ENCODE measurements at places on chromosomes 3 and 15.
A peak's percentile ranks its signal among the peaks of the same experiment; 100 is the strongest.

- DNase-seq = no peak
These were observed 134.4 kb downstream of the TMCO5A start for GRCh38 chr15:38068626-38069391.

DNA sequence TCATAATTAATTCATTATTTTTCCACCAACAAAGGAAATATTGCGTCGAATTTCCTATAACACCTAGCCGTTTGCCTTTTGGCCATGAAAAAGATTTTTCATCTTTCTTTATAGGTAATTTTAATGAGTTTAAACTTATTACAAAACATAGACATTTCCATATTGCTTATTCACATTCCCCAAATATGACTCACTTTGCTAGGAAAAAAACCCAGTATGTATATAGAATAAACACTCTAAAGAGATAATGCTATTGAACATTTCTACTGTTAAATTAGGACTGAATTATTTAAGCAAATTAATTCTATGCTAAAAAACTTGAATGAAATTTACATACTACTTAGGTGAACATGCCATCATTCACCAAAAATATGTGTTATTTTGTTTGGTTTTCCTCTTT, 16.2 kb downstream of the ZPLD1 start:
- DNase-seq = no peak

DNA sequence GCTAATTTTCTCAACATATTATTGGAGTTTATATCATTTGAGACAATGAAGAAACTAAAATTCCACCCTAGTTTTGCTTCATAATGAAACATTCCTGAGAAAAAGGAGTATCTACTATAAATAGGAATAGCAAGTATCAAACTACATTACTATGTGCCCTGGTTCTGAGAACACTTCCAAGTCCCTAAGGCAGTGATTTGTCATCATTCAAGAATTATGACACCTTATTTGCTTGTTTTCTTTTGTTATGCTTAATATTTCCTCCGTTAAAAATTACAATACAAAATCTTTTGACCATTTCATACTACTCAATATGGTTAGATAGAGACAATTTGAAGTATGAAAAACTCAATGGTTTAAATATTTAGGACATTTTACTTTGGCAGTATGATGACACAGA, 707.8 kb upstream of the GOLIM4 start:
- DNase-seq = no peak

DNA sequence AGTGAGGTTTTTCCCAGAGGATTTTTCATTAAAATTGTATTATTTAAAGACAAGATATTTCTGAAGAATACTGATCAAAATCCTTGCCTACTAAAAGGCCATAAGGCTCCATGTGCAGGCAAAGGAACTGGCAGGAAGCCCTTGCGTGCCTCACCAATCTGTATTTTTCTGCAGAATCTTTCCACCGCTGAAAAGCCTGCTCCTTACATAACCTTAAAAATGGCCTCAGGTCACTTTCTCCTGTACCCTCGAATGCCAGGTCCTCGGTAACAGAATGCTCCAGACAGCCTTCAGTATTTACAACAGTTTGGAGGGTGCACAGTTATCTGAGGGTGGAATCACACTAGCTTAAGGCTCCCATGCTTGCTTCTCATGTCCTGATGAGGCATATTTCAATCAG, 3.2 kb downstream of the MORC1 start:
- DNase-seq = no peak

- peak; percentile 68 for DNase-seq
These were observed 17.2 kb upstream of the ANKDD1A start for GRCh38 chr15:64894395-64895056.

DNA sequence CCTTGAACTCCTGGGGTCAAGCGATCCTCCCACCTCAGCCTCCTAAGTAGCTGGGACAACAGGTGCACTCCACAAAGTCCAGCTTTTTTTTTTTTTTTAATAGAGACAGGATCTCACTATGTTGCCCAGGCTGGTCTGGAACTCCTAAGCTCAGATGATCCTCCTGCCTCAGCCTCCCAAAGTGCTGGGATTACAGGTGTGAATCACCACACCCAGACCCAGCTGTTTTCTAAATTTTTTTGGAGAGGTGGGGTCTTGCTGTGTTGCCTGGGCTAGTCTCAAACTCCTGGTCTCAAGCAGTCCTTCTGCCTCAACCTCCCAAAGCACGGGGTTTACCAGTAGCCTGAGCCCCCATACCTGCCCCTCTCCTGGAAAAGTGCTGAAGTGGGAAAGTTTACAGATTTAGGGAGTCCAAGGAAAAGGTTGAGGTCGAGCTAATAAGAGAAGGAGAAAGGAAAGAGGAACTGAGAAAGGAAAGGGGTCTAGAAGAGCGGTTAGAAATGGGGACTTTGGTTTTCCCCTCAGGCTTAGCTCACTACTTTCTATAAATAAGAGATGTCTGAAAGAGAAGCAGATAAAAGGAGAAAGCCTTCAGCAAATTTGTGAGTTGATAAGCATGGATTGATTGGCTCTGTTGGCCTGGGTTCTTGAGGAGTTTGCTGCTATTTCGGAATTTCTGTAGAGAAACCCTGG, 23.6 kb downstream of the UBE2E1 start:
- no peak for DNase-seq

DNA sequence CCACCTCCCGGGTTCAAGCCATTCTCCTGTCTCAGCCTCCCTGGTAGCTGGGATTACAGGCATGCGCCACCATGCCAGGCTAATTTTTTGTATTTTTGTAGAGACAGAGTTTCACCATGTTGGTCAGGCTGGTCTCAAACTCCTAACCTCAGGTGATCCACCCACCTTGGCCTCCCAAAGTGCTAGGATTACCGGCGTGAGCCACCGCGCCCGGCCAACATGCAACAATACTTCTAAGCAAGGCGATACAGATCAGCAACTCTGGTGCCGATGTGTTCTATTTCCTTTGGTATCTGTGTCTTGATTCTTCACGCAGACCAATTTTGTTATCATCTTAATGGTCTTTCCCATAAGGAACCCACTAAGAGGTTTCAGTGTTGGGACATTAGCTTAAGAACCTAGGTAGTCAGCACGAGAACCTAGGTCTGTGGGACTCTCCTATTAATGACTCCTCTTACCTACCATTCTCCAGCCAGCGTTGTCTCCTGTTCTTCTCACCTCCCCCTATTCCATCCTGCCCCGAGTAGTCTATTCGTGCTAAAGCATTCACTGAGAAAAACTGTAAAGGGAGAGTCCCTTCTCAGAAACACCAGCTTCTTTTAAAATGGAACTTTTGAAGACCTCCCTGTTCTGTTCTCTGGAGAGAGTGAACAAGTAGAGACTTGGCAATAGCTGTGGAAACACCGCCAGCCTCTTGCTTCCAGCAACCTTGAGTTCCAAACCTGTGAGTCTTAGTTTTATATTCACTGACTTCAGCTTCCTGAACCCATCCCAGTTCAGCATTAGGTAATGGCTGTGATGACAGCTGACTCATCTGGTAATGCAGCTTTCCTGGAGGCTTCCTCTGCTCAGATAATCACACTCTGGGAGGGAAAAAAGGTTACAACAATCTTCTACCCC, 61.2 kb downstream of the TSC22D2 start:
- DNase-seq = no peak

- no peak for DNase-seq
These were observed 14.5 kb downstream of the RTP3 start for GRCh38 chr3:46512191-46512749.

DNA sequence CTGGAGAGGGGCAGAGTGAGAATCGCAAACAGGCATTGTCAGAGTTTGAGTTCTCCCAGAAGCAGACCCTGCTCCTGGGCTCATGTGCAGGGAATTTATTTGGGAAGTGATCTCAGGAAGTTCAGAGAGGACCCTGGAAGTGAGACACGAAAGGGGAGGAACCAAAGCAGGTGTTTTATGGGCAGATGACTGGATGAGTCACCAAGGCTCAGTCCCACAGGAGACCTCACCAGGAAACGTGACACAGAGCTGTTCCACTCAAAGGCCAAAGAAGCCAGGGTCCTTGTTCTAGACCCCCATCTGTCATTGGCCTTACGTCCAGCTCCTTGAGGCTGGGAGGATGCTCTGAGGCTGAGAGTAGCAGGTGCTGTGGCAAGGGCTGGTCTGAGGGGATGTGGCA, 43.4 kb upstream of the SEC22A start:
- DNase-seq = no peak

DNA sequence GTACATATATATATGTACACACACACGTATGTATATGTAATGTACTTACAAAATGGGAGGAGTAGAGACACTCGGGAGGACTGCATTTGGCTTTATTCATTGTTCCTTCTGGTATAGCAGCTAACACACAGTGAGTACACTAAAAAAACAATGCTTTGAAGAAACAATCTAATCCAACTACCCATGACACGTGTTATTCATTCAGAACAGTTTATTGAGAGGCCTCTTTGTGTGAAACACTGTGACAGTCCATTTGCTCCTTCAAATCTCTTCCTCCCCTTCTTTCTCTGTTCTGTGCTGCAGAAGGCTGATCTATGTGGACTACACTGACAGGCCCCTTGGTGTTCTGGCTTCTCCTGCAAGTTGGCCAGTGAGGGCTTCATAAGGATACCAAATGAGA, 1075.9 kb upstream of the CFAP20DC start:
- DNase-seq = no peak

- no peak for DNase-seq
These were observed 55.3 kb downstream of the SLTM start for GRCh38 chr15:58877999-58878825.

GRCh38 chr3:108145578-108145977, 54.7 kb upstream of the CD47 start:
- no peak for DNase-seq

GRCh38 chr3:179046497-179047353, 24.9 kb downstream of the ZMAT3 start:
- DNase-seq = no peak

- DNase-seq = no peak
These were observed 10.0 kb upstream of the CAV3 start for GRCh38 chr3:8723612-8724011.

DNA sequence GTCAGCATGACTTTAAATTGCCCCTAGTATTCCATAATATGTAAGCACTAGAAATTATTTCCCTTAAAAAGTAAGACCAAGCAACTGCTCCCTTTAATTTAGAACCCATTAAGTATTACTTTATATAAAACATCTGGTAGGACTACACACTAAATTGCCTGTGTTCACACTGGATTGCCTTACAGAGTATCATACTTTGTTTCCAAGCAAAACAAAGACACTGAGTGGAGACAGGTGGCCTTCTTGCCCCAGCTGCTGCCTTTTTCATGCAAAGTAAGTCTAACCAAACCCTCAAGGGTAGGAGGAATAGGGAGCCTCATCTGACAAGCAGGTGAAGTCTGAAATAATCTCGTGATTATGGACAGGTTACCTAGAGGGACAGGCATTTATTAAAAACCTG, 87.3 kb downstream of the PEX5L start:
- DNase-seq = no peak

- DNase-seq = no peak
These were observed 28.5 kb downstream of the MFSD1 start for GRCh38 chr3:158830391-158830790.

DNA sequence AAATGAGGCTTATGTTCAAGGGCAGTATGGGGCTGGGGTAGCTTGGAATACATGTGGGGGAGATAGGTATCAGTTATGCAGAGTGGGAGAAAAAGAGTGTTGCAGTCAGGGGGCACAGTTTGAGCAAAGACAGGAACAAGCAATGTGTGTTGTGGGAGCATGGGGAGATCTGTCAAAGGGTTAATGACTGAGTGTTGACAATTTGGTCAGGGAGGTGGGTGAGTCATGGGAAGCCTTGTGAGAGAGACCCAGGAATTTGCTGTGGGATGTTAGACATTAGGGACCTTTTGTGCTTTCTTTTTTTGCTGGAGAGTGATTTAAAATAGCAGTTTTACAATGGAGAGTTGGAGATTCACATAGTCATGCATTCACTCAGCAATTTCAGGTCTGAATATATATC, 221.6 kb upstream of the NR2E3 start:
- no peak for DNase-seq

DNA sequence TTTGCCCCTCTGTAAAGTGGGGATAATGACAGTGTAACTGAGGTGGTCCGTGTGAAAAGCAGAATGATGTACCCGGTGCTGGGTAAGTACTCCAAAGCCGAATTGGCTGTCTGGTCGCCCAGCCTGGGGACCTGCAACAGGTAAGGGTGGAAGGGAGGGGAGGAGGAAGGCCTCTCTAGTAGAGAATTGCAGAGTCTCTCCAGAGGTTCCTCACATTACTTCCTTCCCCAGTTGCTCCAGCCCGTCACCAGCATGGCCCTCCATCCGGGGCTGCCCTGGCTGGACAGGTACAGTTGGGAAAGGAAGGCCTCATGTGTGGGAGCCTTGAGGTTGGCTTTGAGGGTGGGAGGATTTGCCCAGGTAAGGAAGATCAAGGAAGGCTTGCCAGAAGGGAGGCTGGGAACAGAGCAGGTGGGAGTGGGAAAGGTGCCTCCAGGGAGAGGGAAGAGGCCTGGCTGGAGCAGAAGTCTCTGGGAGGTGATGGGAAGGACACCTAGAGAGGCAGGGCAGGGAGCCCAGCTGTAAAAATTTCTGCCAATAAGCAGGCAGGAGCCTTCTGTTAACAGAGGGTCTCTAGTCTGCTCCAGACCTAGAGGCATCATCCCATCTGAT, 1.7 kb upstream of the PSTPIP1 start:
- peak; percentile 2 for DNase-seq

- DNase-seq = no peak
These were observed 40.2 kb upstream of the GOLGA8J start for GRCh38 chr15:30042556-30042955.

GRCh38 chr3:25783661-25784512, 644 bp upstream of the NGLY1 start:
- no peak for DNase-seq

DNA sequence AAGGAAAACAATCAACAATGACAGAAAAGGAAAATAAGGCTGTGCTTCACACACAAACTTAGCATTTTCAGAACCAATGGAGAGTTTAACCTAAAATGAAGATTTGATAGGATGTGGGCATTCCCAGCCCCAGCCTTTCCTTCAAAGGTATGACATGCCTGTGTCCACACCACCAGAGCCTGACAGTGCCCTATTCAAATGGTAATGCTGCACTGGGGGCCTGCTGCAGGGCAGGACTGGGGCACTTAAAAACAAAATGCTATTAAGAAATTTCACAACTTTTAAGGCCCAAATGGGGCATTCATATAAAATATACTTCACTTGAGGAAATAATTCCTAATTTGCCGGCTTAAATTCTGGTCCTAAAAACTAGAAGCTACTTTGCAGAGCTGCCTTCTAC, 30.9 kb upstream of the TKT start:
- DNase-seq = no peak

DNA sequence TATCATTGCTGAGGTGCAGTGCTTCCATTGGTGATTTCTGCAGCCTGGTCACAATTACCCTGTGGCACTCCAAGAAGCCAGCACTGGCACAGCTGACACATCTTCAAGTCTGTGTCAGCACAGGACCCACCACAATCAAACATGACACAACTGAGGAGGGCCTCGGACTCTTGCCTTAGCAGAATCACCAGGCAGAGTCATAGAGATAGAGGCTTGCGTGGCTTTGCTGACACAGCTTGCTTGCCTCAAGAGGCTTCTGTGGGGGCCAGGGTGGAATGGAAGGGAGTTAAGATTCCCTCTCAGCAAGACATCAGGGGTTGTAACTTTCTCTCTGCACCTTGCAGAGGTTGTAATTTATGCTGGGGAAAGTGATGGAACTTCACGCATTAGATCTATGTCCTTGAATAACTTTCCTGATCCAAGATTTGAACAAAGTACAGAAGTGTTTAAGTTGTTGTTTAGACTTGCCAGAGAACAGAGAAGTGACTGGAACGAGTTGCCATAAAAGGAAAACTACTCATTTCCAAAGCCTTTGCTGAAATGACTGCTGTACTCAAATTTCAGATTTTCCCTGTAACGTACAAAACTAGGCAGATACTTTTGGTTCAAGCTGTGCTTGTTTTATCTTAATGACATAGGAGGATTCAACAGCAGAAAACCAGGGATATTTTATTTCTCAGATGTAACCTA, 170.7 kb downstream of the DIPK2A start:
- DNase-seq = no peak

- no peak for DNase-seq
These were observed 932 bp upstream of the VPS8 start for GRCh38 chr3:184811034-184811433.

Measured in activated CD8-positive, alpha-beta memory T cell treated with anti-CD3 and anti-CD28 coated beads, Interleukin-2, amount 50 U/mL, for 4 hours (primary cell).